Effector CD8-positive, alpha-beta T cell (primary cell): ENCODE measurements at places on chromosomes 5 and 9.

- no peak for DNase-seq
Measured at GRCh38 chr9:134966697-134967546, 49.2 kb upstream of the FCN1 start.

GRCh38 chr5:125290935-125291334 is 544.5 kb upstream of the ZNF608 start:
- DNase-seq: no peak

GRCh38 chr9:133735415-133735775 is 2.8 kb downstream of the SARDH start:
- DNase-seq: no peak

DNA sequence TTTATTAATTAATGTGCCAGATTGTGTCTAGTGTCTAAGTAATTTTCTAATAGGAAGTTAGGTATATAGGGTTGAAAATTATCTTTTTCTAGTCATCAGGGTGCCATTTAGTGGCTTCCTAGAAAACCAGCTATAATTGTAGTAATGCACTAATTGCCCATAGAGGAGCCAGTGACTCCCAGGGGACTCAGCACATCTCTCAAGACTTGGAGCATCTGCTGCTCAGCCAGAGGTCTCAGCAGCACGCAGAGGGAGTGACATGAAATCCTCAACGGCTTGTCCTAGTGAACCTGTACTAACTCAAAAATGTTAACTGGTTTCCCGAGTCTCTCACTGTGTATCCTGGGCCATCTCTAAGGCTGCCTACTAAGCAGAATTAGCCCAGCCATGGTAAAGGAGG is 78.2 kb upstream of the MAN2A1 start:
- no peak for DNase-seq

GRCh38 chr5:10699281-10699874 is 61.7 kb downstream of the DAP start:
- no peak for DNase-seq

GRCh38 chr5:180353048-180353979 is at the start of gene GFPT2:
Gene GFPT2, minus strand, starts transcription at chr5:180353336. Its CDS starts 119 bp downstream, at chr5:180353217.
- DNase-seq: peak; percentile 72

GRCh38 chr5:169048181-169049125 is 252.5 kb downstream of the SLIT3 start:
- DNase-seq: no peak

GRCh38 chr9:69569738-69570451 is 102.3 kb downstream of the APBA1 start:
- DNase-seq: no peak

GRCh38 chr5:36870399-36871040 is 6.0 kb upstream of the NIPBL start:
- no peak for DNase-seq

DNA sequence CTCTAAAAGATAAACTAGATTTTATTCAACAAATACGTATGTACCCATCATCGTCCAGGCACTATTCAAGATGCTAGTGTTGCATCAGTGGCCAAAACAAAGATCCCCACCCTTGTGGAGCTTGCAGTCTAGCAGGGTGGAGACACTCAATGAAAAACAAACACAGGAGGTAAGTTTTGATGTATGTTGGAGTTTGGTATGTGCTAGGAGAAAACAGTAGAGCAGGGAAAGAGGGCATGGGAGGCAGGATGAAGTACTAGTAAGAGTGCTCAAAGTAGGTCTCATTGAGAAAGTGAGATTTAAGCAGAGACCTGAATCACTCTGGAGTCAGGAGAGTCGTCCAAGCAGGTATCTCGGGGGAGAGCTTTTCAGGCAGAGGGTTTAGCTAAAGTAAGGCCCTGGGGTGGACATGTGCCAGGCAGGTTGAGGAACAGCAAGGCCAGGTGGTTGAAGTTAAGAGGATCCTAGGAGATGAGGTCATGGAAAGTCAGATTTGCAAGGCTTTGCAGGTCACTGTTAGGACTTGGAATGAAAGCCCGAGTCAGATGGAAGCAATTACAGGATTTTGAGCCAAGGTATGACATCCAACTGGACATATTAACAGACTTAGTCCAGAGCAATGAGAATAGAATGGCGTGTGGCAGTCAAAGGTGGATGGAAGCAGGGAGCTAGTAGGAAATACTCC is 9.2 kb downstream of the SNX18 start:
- DNase-seq: no peak

DNA sequence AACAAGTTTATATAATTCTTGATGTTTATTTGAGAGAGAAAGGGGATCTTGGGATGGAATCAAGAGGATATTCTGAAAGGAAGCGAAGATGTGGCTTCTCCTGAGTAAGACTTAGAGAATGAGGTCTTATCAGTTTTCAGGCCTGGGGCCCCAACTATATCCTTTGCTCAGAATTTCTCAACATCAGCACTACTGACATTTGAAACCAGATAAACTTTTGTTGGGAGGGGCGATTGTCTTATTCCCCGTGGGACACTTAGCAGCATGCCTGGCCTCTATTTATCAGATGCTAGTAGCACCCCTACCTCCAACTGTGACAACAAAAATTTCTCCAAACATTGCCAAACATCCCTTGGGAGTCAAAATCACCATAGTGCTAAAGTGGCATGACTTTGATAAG is 567.7 kb downstream of the MAT2B start:
- no peak for DNase-seq

DNA sequence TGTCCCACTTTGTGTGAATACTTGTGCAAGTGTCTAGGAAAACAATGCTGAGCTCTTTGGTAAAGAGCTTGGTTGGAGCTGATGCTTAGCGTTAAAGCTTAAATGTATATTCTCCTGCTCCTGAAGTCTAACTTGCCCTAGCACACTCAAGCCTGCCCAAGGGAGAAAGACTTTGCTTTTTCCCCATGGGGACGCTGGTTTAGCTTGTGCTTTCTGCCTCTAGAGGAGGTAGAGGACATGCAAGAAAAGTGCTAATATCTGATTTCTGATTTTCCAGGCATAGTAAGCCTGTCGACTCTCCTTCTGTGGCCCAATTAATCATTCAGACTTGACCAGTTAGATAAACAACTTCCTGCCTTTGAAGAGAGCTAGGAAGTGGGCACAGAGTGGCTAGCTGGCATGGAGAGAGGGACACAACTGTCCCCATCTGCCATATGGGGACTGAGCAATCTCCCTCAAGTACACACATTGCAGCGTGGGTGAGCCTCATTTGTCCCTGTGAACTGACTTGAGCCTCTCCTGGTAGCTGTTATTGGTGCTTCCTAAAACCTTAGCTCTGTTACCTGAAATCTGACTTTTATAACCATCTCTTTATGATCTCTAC is 348.4 kb downstream of the BRINP1 start:
- no peak for DNase-seq

DNA sequence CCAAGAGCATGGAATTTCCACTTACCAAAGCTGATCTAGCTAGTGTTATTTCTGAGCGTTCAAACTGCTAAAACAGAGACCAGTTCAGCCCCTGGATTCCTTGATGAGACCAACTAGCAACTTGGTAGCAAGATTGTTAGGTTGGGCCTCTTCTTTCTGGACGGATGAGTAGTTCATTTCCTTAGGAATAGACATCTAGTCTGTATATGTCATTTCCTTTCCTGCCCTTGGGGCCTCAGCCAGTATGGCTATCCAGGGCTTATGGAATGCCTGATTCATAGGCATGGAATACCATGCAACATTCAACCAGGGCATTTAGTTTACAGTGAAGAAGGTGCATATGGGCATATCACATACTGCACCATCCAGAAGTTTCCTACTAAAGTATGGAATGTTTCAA is 14.5 kb upstream of the LPAR1 start:
- no peak for DNase-seq

GRCh38 chr9:120158221-120158620 is 421.7 kb downstream of the CDK5RAP2 start:
- DNase-seq: no peak

- no peak for DNase-seq
Measured at GRCh38 chr5:150078802-150079689, 7.3 kb downstream of the CSF1R start.

DNA sequence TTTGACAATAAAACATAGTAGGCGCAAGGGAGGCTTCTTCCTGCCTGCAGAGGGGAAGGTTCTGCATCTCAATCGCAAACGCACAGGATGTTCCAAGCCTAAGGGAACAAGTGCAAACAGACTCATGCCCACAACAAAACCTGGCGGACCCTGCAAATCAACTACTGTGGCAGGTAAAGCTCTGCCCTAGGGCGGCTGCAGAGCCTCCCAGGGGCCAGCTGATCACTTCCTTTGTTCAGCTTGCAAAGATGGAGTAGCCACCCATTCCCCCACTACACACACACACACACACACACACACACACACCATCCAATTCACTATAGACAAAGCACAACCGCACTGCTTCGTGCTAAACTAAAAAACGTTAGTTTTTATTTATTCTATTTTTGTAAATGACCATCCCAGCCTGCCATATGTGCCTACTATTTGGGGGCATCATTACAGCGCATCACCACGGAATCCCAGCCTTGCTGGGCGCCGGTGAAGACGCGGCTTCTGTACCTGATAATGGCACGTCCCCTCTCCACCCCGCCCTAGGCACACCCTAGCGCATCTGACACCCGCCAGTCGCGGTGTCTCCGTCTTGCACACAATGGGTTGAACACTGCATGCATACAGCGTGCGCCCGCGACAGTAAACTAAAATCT is 57.6 kb downstream of the DPYSL3 start:
- no peak for DNase-seq

- no peak for DNase-seq
Measured at GRCh38 chr5:133730866-133731265, 118.5 kb upstream of the FSTL4 start.

DNA sequence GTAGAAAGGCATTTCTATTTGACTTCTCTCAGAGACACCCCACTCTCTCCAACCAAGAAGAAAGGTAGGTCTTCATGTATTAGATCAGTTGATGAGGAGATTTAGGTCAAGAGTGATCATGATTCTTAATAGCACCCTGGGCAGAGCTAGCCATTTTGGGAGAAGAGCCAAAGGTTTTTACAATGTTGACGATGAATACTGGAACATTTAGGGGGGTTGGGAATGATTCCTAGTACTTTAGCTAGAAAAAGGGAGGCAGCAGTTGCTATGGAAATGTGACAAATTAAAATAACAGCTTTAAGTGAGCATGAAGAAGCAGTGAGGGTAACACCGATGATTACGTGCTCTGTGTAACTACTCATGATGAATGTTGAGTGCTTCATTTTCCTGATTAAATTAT is 9.5 kb upstream of the RPS23 start:
- DNase-seq: no peak

DNA sequence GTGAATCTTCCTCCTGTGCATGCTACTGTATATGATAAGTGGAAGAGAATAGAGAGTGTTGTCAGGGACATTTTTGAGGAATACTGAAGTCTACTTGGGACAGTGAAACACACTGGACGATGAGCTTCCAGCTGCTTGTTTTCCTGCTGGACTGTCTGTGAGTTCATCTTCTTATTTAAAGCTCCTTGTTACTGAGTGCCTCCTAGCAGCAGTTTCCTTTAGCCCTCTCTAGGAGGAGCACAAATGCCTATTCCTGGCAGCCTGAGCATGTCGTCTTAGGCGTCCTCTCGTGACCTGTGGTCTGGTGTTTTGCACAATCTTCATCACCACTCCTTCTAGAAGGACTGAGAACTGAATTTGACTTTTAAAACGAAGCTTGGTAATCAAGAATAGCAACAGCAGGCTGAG is 43.8 kb downstream of the ANKRD33B start:
- no peak for DNase-seq

DNA sequence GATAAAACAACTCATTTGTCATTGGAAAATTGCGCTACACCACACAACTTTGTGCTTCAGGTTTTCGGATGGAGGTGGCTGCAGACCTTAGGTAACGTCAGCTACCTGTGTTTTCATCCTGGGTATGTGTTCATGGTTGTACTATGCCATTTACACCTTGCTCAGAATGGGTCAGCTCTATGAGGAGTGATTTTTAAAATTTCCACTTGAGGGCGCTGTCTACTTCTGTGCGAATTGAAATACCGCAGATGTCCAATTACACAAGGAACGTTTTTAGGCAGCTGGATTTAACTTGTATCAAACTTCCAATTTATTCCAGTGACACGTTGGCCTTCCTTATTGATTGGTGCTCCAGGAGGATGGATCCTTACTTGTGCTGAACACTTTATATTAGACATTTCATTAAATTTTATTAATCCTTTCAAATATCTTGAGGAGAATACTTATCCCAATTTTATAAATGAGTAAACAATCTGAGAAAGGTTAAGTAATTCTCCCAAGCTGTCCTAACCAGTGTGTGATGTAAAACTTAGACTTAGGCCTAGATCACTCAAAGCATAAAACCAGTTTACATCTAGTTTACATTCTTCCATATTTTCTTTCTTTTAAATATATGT is 23.4 kb downstream of the DMRTA1 start:
- no peak for DNase-seq

DNA sequence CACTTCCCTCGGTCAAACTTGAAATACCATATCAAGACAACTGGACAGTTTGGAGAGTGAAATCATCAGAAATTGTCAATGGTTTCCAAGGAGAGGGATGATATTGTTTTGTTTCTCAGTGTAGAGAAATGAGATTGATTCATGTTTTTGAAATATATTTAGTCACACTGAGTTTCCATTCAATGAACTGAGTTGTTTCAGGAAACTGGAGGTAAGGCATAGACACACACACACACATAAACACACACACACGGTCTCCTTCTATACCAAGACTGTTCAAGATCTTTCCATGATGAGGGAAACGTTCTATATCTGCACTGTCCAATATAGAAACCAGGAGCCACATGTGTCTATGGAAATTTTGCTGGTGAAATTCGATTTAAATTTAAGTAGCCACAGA is 182.8 kb downstream of the PTTG1 start:
- no peak for DNase-seq

GRCh38 chr5:131496400-131496713 is 138.7 kb downstream of the RAPGEF6 start:
- no peak for DNase-seq

- DNase-seq: no peak
Measured at GRCh38 chr9:6086006-6086655, 70.7 kb upstream of the RANBP6 start.

- no peak for DNase-seq
Measured at GRCh38 chr9:113589407-113589806, 125.9 kb downstream of the RGS3 start.

DNA sequence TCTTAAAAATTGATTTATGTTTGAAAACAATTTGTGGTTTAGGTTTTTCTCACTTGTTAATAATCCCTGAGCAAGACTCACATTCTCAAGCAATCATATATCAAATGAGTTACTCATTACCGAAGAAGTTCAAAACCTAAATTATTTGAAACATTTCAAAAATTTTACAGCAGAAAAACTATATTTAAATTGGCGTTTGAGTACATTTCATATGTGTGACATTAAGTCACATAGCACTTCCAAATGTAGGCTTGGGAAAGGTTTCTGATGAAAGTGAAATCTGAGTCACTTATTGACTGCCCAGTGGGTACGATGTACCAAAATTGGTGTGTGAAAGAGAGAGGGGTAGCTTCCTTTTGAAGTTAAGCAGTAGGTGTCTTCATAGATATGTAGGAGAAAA is 411.4 kb upstream of the SGCD start:
- DNase-seq: no peak
